ENCODE measurements at places on chromosomes 13 and 19.

DNA sequence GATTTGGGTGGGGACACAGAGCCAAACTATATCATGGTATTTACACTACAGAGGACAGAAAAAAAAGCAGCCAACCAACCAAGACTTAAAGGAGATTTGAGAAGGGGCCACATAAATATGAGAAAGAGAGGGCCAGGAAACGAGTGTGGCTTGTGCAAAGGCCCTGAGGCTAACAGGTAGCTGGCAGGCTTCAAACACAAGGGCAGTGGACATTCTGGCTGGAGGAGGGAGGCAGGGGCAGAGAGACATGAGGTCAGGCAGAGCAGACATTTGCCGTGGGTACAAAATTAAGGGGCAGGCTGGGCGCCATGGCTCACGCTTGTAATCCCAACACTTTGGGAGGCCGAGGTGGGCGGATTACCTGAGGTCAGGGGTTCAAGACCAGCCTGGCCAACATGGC, 278.7 kb downstream of the FOXO1 start:
- no peak for DNase-seq

DNA sequence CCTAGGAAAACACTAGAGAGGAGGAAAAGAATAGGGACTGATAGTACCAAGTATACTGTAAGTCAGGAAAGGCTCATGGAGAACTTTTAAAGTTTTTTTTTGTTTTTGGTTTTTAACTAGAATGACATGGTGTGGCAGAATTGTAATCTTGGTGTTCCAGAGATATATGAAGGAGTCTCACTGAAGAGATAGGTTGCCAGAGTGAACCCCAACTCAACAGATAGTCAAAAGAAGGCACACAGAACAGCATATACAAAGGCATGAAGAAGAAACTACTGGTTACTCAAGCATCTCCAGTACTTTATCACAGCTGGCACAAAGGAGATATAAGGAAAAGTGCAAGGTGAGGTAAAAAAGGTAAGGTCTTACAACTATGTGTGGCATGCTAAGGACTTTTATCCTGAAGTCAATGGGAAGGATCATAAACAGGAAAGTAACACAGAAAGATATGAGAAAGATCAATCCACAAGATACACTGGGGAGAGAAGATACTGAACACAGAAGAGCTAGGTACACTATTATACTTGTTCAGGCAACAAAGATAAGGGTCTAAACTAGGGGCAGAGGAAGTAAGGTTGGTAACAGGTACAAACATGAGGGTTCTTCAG, 6.0 kb downstream of the KPNA3 start:
- DNase-seq = no peak

GRCh38 chr13:32887617-32888016, 128.6 kb upstream of the KL start:
- DNase-seq = no peak

- no peak for DNase-seq
These were observed 17.2 kb downstream of the KCNC3 start for GRCh38 chr19:50311723-50312635.

GRCh38 chr13:63184693-63185092, 1769.0 kb upstream of the PCDH20 start:
- DNase-seq = peak; percentile 43

DNA sequence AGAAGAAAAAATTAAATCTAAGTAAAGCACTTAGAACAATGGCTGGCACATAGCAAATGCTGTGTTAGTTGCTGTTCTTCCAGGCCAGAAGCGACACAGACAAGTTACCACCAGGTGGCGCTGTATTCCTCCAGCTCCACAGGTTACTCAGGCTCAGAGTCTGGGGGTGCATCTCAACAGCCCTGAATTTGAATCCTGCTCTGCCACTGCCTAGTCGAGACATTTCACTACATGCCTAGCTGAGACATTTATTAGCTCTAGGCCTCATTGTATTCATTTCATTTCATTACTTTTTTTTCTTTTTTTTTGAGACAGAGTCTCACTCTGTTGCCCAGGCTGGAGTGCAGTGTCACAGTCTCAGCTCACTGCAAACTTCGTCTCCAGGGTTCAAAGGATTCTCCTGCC, 16.4 kb upstream of the CYP2B6 start:
- peak; percentile 39 for DNase-seq

- DNase-seq = no peak
These were observed 45.1 kb downstream of the PCDH20 start for GRCh38 chr13:61370520-61370919.

GRCh38 chr19:1171755-1172352, 2.2 kb downstream of the SBNO2 start:
- DNase-seq = no peak

- DNase-seq = no peak
These were observed 532.9 kb downstream of the SLITRK6 start for GRCh38 chr13:85266331-85266730.

GRCh38 chr19:56101746-56102535, 19.2 kb downstream of the ZNF787 start:
- DNase-seq = no peak

DNA sequence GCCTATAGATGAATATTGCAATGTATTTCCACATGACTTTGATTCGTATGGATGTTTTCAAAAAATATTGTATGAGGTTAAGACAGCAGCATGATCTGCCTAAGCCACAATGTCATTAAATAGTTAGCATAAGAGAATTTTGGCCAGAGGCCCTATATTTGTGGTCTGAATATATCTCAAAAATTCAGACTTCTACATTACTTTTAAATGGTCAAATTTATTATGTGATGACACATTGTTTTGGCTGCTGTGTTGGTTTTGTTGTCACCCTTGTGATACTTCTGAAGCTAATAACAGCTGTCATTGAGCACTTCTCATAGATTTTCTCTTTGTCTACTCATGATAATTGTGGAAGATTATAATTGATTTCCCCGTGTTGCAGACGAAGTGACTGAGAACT, 288.2 kb downstream of the MYO16 start:
- peak; percentile 25 for DNase-seq

- DNase-seq = no peak
These were observed 24.5 kb downstream of the UBA2 start for GRCh38 chr19:34452723-34453122.

All from HFF-Myc (cell line).